ENCODE measurements at places on chromosomes 12 and 14.
A peak's percentile ranks its signal among the peaks of the same experiment; 100 is the strongest.

DNA sequence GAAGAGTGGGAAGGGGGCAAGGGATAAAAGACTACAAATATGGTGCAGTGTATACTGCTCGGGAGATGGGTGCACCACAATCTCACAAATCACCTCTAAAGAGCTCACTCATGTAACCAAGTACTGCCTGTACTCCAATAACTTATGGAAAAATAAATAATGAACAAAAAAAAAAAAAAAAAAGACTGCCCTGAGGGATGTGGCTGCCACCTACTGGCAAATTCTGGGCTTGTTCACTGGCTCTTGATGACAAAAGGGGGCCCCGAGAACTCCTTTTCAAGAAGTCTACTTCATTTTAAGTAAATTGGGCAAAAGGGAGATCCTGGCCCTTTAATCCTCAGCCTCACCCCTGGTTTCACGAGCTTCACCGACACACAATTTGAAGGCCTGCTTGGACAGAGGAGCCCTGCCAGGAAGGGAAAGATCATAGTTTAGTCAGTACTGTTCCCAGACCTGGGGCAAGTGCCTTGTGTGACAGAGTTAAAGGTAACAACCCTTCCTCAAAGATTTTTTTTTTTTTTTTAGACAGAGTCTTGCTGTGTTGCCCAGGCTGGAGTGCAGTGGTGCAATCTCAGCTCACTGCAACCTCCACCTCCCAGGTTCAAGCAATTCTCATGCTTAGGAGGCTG, 26.1 kb upstream of the STAC3 start:
- no peak for DNase-seq

DNA sequence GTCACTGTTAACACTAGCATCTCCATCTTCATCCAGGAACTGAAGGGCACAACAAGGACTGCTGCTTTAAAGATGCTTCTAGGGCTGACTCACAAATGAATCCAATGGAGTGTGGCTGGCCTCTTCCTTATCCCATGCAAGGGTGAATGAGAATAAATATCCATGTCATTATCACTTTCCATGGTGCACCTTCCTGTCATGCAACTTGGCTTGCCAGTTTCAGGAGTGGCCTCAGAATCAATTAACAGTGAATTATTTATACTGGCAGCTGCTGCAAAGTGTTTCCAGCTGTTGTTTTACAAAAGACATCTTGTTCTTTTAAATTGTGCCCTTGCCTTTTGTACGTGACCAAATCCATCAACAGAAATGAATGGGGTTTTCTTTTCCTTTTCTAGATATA, 499.3 kb upstream of the TMEM132C start:
- DNase-seq, result no peak

- DNase-seq, result no peak
Measured at GRCh38 chr12:113854385-113855142, 111.6 kb downstream of the RBM19 start.

- DNase-seq, result no peak
Measured at GRCh38 chr14:80658733-80659132, 282.8 kb downstream of the CEP128 start.

DNA sequence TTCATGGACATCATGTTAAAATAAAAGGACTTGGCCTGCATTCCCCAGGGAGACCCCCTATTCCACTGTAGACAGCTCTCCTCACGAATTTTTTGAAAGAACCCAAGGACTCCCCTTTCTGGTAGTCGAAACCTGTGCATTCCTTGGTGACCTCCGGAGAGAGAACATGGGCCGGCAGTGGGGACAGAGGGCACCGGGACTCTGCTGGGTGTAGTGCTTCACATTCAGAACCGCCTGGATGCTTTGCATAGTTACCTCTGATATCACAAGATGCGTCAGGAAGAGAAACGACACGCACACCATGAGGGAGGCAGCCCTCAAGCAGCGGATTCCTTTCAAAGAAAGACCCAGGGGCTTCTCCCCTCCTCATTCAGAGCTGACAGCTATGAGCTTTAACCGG, 9.7 kb downstream of the CKAP4 start:
- DNase-seq, result no peak

GRCh38 chr12:117580015-117580717, 218.7 kb upstream of the NOS1 start:
- no peak for DNase-seq

DNA sequence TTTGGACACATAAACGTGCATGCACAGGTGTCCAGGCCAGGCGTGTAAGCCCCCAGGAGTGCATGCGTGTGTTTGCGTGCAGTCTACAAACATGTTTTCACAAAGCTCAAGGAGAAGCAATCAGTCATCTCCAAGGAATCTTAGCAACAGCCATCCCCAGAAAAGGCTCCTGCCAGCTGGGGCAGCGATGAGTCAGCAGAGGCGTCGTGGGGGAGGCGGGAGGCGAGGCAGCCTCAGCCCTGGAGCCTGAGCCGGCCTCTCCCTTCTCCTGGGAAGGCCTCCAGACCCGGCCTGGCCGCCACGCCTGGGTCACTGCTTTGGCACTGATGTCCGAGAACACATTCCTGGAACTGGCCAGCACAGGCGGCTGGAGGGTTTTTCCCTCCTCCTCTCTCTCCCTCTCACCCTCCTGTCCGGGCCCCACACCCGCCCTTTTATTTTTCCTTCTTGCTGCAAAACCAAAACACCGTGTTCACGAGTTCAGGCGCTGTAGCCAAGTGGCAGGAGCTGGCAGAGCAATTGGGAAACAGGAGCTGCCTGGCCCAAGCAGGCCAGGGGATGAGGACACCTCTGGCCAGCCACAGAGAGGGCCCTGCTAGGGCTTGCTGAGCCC, 92.7 kb downstream of the LRRC74A start:
- peak; percentile 74 for DNase-seq

GRCh38 chr14:36700651-36701050, 39.0 kb downstream of the PAX9 start:
- DNase-seq, result no peak

- DNase-seq, result no peak
Measured at GRCh38 chr12:3720772-3721171, 32.1 kb downstream of the CRACR2A start.

- no peak for DNase-seq
Measured at GRCh38 chr12:110766311-110767154, 23.8 kb upstream of the PPP1CC start.

- no peak for DNase-seq
Measured at GRCh38 chr12:131131077-131131807, 177.5 kb downstream of the ADGRD1 start.

GRCh38 chr12:93614917-93615596, 42.6 kb downstream of the SOCS2 start:
- no peak for DNase-seq

GRCh38 chr12:8823565-8824300, 1.3 kb downstream of the A2ML1 start:
- DNase-seq, result no peak

DNA sequence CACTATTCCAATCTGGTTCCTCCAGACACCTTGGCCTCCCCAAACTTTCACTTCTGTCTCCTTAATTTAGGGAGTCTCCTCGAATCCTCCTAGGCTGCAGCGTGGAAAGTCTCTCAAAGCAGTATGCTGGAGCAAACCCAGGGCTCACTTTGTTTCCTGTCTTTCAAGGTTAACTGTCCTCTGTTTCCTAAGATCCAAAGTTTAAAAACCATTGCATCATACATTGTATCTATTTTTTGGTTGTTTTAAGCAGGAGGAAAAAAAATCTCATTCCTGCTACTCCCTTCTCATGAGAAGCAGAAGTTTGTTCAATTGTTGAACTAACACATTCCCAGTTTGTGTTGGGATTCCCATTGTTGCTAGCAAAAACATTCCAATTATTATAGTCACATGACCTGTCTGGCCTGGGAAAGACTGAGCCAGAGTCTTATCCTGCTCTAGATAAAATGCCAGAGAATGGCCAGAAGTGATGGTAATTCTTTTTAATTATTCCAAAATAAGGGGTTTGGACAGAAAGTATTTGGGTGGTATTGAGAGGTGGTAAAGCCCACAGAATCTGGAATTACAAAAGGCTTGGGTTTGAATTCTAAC, 67.3 kb downstream of the HSPB8 start:
- no peak for DNase-seq

GRCh38 chr14:84885061-84885460, 644.9 kb upstream of the FLRT2 start:
- no peak for DNase-seq

DNA sequence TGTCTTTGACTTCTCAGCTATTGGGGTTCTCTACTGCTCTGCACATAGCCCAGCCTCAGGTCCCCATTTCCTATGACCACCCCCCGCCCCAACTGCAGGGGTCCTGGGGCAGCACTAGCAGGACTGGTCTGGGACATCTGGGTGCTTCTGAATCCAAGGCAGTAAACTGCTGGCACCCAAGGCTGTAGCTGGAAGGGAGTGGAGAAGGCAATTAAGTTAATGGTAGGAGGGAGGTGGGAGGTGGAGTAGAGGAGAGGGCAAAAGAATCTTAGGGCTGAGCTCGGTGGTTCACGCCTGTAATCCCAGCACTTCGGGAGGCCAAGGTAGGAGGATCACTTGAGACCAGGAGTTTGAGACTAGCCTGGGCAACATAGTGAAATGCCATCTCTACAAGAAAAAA, 11.5 kb downstream of the PLEK2 start:
- DNase-seq, result no peak

GRCh38 chr12:58034311-58034710, 92.9 kb downstream of the ATP23 start:
- DNase-seq, result no peak

DNA sequence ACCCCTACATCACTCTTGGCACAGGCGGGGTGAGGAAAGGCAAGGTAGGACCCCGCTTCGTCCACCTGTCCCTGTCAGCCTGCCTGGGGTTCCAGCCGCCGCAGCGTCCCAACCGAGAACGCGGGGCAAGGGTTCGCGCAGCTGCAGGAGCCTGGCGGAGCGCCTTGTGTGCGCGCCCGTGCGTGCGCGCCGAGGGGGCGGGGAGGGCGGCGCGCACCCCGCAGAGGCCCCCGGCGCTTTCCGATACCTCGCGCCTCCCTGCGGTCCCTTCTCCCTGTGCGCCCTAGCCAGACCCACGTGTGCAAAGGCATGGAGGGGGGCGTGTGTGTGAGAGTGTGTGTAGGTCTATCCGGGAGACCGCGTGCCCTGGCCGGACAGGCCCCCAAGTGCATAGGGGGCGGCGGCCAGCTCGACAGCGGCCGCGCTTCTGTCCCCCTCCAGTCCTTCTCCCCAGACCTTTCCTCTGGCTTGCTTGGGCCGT, 122.4 kb downstream of the TSPAN9 start:
- DNase-seq, result no peak

DNA sequence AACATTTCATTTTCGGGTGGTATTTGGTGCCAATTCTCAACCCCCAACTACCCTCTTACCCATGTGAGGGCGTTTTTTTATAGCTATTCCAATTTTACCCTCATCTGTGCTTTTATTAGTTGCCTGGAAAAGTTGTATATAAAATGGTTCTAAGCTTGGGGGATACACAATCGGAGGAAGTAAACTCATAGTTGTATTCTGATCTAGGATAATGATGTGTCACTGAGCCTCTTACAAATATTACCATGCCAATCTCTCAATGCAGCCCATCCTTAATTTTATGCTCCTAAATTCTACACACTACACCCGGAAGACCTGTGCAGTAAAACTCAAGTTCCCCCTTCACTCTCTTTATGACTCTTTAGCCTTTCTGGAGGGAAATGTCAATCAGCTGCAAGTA, 1206.5 kb upstream of the FLRT2 start:
- no peak for DNase-seq

DNA sequence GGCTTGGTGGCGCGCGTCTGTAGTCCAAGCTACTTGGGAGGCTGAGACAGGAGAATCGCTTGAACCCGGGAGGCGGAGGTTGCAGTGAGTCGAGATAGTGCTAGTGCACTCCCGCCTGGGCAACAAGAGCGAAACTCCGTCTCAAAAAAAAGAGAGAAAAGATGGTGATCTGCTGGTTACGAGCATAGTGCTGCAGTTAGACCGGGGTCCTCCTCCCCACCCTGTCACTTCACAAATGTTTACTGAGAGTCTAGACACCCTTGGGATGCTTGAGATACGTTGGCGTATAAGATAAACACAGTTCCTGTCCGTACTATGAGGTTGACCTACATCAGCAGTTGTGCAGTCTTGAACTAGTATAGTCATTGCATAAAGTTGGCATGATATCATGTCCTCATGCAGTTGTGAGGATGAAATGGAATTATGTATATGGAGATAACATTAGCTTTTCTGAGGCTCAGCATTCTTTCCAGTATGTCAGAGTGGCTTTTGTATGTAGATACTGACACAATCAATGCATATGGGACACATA, 787 bp downstream of the ACAD10 start:
- DNase-seq, result no peak

GRCh38 chr14:101110729-101111619, 207.5 kb upstream of the RTL1 start:
- DNase-seq, result no peak

- DNase-seq, result no peak
Measured at GRCh38 chr12:6333029-6333428, 8.8 kb downstream of the TNFRSF1A start.

- DNase-seq, result no peak
Measured at GRCh38 chr12:10716704-10717315, 6.3 kb downstream of the YBX3 start.

- DNase-seq, result no peak
Measured at GRCh38 chr12:131607658-131608447, 103.0 kb upstream of the SFSWAP start.

DNA sequence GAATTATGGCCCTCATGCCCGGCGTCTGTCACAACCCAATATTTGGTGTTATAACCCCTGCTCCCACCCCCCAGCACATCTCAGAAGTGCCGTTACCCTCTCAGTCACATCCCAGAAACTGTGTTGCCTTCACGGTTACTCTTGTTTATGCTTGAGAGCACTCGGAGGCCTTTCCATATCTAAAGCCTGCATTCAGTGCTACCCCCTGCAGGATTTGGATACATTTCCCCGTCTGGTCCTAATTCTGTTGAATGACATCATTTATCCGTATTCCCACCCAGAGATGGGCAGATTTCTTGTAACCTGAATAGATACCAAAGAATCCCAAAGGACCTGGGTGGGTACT, 19.1 kb upstream of the FOS start:
- DNase-seq, result no peak

- DNase-seq, result no peak
Measured at GRCh38 chr14:66092748-66093147, 393.4 kb upstream of the CCDC196 start.

GRCh38 chr14:99195602-99196309, 76.2 kb downstream of the BCL11B start:
- no peak for DNase-seq

GRCh38 chr14:39381366-39381765, 50.9 kb downstream of the FBXO33 start:
- no peak for DNase-seq

DNA sequence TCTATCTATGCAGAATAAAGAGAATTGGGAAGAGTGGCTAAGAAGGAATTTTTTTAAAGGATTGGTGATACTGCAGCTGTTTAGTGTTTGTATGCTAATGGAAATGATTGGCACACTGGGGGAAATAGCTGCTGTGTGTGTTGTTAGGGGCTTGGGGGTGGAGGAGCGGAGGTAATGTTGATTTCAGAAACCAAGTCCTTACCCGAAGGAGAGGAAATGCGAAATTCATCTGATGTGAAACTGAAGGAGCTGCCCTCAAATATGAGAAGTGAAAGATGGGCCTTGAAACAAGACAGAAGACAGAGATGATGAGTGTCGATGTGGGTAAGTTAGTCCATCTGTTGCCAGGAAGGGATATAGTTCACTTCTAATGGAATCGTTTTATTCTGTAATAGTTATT, 21.2 kb upstream of the RNASE12 start:
- DNase-seq, result no peak

GRCh38 chr12:34021071-34021470, 1.2 kb upstream of the ALG10 start:
- DNase-seq, result no peak

Data from Panc1 (cell line).